ENCODE measurements at places on chromosomes 7 and 10.

DNA sequence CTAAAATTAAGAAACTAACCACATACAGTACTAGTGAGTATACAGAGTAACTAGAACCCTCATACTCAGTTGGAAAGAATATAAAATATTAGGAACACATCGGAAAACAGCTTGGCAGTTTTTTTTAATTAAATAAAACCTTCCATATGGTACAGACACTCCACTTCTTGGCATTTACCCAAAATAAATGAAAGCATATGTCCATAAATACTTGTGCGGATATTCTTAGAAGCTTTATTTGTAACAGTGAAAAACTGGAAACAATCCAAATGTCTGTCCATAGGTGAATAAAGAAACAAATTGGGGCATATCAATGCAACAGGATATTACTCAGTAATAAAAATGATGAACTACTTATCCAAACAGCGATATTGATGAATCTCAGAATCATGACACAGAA is 410.0 kb downstream of the HTR7 start:
- no peak for DNase-seq

DNA sequence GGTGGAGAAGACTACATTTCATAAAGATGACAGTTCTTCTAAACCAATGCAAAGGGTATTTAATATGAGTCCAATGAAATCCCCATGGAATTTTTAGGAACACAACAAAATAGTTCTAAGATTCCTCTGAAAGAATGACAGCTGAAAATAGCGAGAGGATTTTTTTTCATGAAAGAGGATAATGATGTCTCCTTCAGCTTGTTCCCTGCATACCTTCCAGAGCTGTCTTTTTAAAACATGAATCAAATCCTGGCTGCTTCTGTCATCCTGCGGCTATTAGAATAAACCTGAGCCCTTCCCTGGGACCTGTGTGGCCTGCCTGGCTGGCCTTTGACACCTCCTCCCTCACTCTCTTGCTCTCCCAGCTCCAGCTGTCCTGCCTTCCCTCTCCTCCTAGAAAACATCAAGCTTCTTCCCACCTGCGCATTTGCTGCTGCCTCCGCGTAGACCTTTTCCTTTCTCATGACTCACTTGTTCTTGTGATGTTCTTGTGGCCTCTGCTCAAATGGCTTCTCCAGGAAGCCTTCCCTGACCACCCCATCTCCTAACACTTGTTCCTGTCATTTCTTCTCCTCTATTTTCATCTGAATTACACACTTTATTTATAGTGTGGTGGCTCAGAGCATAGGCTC is 57.4 kb downstream of the EEPD1 start:
- no peak for DNase-seq

DNA sequence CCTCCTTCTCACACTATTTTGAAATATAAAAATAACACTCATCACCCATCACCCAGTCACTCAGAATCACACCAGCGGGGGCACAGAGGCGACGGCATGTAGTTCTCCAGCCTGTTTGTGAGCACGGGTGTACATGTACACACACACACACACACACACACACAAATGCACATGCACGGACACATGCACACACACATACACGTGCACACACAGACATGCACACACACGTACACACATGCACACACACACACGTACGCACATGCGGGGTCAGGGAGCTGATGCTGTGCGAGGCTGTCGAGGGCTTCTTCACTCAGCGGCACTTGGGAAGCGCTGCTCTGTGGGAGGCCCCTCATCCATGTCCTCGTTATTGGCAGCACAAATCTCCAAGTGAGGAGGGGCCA is 178.8 kb downstream of the ELFN1 start:
- DNase-seq, result no peak

GRCh38 chr7:39952374-39952773 is 2.3 kb downstream of the CDK13 start:
- no peak for DNase-seq

DNA sequence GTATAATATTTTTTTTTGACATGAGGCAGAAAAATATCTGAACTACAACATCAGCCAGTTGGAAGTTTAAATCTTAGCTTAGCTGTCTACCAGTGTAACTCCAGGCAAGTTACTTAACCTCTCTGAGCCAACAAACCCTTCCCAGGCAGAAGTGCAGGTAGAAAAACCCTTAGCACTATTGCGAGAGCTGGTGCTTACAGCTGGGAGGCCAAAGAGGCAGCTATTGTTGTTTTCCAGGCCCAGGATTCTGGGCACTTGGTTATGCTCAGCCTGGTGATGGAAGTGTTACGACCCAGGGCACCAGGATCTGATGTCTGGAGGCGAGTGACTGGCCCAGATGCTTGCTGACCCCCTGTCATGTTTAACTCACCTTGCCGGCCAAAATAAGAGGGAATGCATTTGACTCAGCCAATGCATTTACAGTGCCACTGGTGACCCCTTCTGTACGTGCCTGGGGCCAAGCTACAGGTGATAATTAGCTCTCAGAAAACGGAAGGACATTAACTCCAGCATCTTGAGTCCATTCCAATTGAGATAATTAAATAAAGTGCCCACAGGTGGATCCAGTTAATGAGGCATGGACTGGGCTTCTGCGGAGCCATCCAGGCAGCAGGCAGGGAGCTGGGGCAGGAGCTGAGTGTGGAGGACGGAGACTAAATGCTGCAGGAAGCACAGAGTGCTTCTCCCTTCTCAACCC is 126.5 kb upstream of the HABP2 start:
- DNase-seq, result no peak

GRCh38 chr10:61891906-61892585 is 9.5 kb upstream of the ARID5B start:
- no peak for DNase-seq

GRCh38 chr7:111744501-111745155 is 182.3 kb upstream of the IMMP2L start:
- no peak for DNase-seq

- no peak for DNase-seq
Observed at GRCh38 chr10:10961072-10961471, 56.6 kb upstream of the CELF2 start.

- DNase-seq, result no peak
Observed at GRCh38 chr10:112775892-112776674, 174.0 kb upstream of the TCF7L2 start.

DNA sequence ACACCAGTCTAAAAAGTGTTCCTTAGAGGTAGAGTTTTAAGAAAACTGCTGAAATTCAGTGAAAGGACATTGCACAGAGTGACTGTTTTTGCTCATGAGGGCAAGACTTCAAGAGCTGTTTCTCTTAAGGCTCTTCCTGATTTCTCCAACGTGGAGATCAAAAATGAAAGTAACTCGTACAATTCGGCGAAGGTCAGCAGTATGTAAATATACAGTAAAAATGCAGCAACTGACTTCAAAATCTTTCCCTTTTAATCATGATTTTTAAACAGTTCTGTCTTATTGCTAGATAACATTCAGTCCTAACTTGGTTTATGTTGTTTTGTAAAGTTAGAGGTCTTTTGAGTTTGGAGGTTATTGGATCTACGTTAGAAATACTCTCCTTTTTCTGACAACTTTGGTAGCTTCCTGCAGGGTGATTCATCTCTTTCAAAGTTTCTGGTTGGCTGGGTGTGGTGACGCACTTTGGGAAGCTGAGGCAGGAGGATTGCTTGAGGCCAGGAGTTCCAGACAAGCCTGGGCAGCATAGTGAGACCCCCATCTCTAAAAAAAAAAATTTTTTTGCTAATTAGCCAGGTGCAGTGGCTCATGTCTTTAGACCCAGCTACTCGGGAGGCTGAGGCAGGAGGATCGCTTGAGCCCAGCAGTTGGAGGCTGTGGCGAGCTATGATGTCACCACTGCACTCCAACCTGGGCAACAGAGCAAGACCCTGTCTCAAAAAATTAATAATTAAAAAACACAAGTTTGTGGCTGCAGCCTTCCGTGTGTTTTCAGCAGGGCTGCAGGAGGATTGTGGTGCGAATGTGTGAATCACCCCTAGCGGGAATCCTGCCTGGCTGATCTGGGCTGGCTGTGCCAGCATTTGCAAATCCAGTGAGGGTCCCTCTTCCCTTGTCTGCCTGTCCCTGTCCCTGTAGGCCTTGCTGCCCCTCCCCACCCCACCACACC is 29.2 kb upstream of the AP5Z1 start:
- DNase-seq, result peak; percentile 44

GRCh38 chr10:68559251-68559650 is 886 bp upstream of the TET1 start:
- no peak for DNase-seq

DNA sequence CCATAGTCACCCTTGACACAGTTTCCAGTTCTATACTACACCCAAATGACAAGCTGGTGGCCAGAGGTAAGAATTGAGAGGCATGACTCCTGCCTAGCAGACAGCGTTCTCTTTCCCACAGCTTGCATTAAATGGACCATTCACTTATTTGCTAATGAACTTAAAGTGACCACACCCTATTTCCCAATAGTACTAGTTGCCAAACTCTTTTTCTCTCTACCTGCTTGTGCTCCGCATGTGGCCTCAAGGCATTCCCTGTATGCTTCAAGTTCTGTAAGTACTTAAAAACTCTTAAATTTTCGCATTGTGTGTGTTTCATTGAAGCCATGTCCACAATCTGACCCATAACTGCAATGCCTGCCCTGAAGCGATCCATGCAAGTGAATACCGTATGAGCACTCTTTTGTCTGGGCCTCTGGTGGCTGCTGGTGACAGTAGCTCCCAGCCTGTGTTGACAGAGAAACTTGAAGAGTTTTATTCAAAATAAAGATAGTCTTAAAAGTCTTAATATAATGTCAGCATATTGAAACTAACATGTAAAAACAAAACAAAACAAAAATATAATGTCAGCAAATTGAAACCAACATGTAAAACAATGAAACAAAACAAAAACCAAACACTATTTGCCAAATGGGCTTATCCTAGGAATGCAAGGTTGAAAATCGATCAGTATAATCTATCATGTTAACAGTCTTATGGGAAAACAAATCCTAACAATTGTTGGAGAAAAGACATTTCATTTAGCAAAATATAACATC is 73.6 kb downstream of the CCSER2 start:
- no peak for DNase-seq

DNA sequence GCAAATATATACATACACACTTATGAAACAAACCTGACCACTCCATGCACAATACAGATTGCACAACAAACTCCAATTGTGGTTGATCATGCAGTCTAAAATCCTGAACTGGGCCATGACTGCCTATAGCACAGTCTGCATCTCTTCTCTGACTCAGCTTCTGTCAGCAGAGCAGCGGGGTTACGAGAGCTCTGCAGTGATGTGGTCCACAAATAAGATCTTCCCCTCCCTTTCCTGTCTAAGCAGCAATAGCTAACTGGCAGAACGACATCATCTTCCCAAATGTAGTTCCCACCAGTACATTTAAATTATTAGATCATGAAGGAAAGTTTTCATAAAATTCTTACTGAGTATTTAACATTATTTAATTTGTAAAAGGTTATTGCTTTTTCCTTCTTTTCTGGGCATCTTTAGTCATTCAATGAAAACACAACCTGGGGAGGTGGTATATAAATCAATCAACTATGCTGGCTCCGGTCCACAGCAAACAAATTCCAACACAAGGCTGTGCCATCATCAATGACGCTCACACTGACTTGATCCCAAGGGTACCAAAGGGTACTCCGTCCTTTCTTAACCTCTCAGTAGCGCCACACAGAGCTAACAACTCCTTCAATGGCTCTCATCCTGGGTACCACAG is 17.1 kb downstream of the ARHGAP21 start:
- DNase-seq, result peak; percentile 94

DNA sequence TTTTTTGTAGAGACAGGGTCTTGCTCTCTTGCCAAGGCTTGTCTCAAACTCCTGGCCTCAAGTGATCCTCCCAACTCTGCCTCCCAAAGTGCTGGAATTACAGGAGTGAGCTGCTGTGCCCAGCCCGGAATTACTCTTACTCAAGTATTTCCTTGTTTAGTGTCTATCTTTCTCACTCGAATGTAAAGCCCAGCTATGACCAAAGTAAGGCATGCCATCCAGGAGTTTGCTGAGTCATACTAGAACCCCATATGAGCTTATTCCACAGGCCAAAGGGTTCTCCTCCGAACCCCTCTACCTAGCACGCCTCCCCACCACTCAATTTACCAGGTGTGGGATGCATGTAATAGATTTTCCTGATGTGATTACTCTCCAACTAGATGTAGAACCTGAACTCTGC is 166.6 kb upstream of the AUTS2 start:
- no peak for DNase-seq

- DNase-seq, result peak; percentile 71
Observed at GRCh38 chr10:6045314-6045848, 16.8 kb downstream of the IL2RA start.

DNA sequence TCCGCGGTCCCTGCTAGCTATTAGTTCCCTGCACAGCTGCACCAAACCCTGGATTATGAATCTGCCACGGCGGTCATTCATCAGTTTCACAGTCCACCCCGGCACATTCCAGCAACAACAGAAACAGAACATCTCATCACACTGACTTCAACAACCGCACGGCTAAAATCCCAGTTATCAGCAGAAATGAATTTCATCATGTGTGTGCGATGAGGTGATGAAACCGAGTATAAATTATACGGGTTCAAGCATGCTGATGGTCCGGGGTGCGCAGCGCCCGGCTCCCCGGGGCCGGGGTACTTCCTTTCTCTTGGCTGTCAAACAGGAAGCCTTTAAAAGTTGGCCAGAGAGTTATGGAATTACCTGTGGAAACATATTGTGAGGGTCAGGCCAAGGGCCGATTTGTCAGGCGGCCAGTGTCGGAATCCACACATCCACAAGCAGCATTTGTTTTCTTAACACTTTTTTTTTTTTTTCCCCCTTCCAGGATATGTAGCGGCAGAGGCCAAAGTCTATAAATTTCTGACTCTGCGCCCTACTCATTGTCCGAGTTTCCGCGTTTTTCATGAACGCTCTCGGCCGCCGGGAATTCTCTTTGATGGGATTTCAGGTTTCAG is 420.9 kb upstream of the MGMT start:
- DNase-seq, result no peak

- peak; percentile 90 for DNase-seq
Observed at GRCh38 chr7:93055543-93056107, 62.2 kb downstream of the SAMD9 start.

GRCh38 chr10:8060010-8060703 is 5.7 kb downstream of the GATA3 start:
- peak; percentile 30 for DNase-seq

GRCh38 chr10:99461230-99461629 is 30.8 kb upstream of the GOT1 start:
- no peak for DNase-seq

GRCh38 chr10:24958721-24959381 is 6.4 kb upstream of the PRTFDC1 start:
- DNase-seq, result no peak

DNA sequence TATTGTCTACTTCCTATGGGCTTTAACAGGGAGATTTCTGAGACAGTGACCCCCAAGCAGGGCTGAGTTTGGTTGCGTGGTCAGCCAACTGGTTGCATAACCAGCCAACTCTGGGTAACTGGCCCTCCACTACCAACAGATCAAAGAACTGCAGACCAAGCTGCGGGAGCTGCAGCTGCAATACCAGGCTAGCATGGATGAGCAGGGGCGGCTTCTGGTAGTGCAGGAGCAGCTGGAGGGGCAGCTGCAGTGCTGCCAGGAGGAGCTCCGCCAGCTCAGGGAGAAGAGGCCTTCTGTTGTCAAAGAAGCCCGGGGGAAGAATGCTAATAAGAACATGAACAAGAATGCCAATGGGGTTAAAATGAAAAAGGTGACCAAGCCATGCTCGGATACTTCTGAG is 15.7 kb upstream of the FLNC start:
- no peak for DNase-seq

Data from Kasumi-1 (cell line).